ENCODE measurements at places on chromosomes 5 and 9.

- DNase-seq, result no peak
These were observed 11.2 kb downstream of the IRX2 start for GRCh38 chr5:2740051-2740875.

DNA sequence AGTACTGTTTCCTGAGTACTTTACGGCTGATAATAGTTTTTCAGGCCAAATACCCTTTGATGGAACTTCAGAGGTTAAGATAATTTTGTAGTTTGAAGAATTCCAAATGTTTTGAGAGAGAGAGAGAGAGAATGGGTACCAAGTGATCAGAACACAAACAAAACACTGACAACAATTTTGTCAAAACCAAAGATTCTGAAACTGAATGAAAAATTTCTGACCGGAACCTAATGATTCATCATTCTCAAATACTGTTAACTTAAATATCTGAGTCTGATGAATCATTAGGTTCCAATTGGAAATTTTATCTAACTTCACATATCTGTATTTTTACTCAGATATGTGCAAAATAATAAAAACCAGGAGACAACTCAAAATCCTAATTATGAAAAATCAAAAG, 4.0 kb downstream of the LMBRD2 start:
- no peak for DNase-seq

GRCh38 chr5:83101514-83101913, 24.2 kb downstream of the XRCC4 start:
- DNase-seq, result no peak

DNA sequence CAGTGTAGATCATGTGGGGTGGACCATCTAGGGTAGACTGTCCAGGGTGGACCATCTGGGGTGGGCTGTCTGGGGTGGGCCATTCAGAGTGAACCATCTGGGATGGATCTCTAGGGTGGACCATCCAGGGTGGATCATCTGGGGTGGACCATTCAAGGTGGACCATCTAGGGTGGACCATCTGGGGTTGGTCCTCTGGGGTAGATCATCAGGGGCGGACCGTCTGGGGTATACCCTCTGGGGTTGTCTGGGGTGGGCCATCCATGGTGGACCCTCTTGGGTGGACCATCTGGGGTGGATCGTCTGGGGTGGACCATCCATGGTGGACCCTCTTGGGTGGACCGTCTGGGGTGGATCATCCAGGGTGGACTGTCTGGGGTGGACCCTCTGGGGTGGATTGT, 64.3 kb downstream of the KCNT1 start:
- no peak for DNase-seq

DNA sequence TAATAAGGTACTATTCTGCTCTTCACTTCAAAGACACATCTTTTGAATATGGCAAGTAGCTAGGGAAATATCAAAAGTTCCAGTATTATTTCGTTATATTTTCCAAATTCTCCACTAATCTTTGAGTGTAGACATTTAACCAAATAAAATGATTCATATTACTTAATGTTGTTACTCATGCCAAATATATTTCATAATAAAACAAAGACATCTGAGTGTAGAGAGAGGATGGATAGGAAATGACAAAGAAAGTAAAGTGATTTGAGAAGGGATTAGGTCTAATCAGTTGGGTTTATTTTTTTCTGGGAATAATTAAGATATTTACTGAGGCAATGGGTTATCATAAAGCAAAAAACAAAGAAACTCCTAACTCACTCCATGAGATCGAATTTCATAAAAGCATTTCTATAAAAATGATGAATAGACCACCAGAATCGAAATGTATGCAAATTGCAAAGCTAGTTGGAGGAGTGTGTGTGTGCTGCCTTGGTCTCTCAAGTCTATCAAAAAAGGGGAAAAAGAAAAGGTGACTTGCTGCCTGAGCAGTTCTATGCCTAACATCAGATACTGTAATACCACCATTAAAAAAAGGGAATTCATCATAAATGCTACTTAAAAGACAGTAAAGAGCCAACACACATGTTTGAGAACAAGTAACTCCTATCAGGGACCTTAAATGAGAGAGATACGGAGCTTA, 255.5 kb downstream of the PDE4D start:
- no peak for DNase-seq

DNA sequence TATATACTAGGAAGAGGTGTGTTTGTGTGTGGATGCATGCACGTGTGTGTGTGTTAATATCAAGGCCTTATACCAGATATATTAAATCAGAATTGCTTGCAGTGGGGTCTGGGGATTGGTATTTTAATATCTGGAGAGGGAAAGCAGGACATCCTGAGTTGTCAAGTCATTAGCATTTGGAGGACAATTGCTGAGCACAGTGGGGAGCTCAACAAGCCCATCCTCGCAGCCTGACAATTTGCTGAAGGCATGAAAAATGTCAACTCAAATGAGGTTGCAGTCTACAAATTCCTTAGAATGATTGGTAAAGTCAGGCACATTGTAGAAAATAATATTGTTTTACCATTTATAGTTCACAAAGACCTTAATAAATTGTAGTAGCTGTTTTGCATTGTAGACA, 627.4 kb downstream of the LRRC70 start:
- DNase-seq, result no peak

DNA sequence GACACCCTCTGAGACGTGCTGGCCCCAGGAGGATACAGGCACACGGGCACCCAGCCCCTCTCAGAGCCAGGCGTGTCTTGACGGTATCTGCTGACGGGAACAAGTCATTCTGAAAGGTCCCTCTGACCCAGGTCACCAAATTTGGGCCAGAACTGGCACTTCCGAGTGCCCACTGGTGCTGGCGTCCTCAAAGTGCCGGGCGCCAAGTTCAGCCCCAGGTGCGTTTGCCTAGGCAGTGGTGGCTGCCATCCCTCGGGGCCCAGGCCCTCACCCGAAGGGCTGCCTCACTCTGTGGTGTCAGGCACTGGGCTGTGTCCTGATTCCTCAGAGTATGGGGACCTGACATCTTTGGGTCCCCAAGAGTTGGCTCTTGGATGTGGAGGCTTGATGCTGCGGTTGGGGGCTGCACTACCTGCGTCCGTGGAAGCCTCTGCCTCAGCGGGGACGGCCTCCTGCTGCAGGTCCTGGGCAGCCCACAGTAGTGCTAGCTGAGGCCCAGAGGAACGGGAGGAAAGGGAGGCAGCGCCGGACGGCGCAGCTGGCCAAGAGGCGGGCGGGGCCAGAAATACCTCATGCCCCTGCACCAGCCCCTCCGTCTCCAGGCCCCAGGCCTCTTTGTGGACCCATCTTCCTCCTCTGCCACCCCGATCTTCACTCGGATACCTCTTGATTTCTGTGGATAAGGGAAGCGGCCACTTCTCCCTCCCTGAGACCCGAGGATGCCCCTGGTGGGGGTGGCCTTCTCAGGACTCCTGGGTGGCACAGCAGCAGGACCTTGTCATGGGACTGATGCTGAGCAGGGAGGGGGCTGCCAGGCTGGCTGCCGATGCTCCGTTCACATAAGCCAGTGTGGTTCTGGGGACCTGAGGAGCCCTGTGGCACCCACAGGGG, 109.4 kb upstream of the LMX1B start:
- no peak for DNase-seq

Measured in cortex of kidney (tissue), 1 donor.